Activated naive CD4-positive, alpha-beta T cell treated with Interleukin-2 at 50 U/mL for 16 hours (primary cell): ENCODE measurements at places on chromosomes 2 and 18.
A peak's percentile ranks its signal among the peaks of the same experiment; 100 is the strongest.

DNA sequence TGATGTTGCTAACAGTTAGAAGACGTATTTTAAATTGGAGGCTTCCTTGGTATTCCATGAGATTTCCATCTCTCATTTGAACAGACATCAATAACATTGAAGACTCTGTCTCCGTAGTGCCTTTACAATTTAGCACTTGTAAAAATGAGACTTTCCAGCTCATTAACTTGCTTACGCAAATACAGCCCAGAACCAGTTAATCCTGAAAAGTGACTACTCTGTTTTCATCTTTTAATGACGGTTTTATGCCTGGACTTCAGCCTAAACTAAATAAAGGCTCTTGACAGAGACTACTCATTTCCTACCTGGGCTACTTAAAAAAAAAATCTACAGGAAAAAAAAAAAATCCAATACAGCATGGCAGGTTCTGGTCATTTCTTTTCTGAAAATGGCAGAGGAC is 148.6 kb downstream of the LRATD1 start:
- no peak for DNase-seq

GRCh38 chr2:11542275-11542819 is 8.5 kb downstream of the GREB1 start:
- no peak for DNase-seq

- no peak for DNase-seq
These were observed 166.8 kb downstream of the TPGS2 start for GRCh38 chr18:36661999-36662398.

DNA sequence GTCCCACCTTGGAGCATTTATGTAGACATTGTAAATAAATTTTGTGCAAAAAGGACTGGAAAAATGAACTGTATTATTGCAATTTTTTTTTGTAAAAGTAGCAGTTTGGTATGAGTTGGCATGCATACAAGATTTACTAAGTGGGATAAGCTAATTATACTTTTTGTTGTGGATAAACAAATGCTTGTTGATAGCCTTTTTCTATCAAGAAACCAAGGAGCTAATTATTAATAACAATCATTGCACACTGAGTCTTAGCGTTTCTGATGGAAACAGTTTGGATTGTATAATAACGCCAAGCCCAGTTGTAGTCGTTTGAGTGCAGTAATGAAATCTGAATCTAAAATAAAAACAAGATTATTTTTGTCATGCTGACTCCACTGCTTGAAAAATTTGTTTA is 137.5 kb downstream of the MEIS1 start:
- DNase-seq = no peak

- no peak for DNase-seq
These were observed 339.8 kb downstream of the CYP26B1 start for GRCh38 chr2:71807581-71808451.

DNA sequence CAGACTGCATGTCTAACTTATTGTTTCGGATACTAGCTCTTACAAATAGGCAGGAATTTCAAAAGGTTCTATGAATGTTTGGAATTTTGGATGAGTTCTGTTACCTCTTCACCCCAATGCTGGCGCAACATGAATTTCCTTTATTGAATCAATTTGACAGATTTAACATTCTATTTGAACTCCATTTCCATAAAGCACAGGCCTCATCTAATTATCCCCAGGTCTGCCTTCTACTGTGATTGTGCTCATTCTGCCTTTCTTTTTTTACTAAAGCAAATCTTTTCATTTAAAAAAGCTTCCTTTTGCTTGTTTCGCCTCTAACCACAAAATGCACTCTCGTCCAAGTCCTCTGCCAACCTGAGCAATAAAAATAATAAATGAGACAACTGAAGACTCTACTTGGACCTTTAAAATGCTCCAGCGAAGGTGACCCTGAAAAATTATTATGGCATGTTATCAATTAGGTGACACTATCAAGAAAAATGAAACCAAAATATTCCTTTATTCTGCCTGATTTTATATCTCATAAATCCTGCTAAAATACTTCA is 922.9 kb upstream of the FSHR start:
- DNase-seq = no peak

DNA sequence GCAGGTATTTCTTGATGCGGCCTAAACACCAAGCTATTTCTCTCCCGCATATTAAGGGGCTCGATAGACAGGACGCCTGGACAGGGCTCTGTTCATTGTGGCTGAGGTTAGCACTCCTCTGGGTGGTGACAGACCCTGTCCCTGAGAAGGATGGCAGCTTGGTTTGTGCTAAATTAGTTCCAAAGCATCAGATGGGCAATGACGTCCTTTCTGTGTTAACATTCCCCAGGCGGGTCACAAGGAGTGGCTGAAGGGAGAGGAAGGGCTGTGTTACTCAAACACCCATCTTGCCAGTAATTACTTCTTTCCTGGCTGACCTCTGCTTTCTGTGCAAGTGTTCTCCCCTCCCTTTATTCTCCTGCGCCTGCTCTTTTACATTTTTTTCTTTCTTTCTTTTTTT is 75.0 kb downstream of the TMEM247 start:
- no peak for DNase-seq

DNA sequence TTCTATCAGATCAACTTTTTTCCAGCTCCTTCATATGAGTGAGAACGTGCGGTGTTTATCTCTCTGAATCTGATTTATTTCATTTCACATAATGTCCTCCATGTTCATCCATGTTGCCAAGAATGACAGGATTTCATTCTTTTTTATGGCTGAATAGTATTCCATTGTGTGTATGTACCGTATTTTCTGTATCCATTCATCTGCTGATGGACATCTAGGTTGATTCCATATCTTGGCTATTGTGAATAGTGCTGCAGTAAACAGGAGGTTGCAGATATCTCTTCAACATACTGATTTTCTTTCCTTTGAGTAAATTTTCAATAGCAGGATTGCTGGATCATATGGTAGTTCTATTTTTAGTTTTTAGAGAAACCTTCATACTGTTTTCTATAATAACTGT is 388.5 kb downstream of the DCDC2C start:
- no peak for DNase-seq

DNA sequence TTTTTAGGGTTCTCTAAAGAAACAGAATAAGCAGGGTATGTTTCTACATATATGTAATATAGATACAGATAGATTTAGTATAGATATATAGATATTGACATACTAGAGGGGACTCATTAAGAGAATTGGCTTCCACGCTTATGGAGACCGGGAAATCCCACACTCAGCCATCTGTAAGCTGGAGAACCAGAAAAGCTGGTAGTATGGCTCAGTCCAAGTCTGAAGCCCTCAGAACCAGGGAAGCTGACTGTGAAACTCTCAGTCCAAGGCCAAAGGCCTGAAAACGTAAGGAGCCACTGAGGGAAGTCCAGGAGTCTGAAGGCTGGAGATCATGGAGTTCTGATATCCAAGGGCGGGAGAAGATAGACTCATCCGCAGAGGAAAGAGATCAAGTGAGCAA is 441.3 kb upstream of the CDH20 start:
- no peak for DNase-seq

DNA sequence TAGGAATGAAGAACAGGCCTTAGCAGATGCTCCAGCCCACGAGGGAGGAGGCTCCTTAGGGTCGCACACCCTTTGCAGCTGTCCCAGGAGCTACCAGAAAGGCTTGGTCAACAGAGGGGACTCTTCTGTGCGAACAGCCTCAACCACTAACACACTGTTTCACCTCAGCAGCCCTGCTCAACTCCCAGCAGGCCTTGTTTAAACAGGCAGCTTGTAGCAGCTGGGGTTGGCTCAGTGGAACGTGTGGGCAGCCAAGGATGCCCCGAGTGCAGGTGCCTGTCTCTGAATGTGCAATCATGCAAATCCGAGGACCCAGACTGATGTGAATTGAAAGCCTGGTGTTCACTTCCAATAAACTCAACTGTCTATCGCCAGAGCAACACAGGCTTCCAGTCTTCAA is 88.7 kb upstream of the CXCR4 start:
- peak; percentile 8 for DNase-seq

DNA sequence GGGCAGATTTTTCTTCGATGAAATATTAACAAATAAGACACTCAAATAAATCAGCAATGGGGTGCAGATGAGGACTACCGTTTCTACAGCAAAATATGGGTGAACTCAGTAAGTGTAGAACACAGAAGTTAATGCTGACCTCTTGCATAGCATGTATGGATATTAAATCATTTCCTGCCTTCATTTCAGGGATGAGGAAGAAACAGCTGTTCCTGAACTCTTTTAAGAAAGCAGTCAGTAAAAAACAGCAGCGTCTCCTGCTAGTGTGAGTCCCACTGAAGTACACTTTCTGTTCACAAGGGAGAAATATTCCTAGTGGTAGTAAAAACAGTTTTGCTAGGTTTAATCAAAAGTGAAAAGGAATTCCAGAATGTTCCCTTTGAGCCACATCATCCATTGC is 379.0 kb downstream of the ZEB2 start:
- no peak for DNase-seq

GRCh38 chr2:236415684-236416444 is 151.7 kb upstream of the ASB18 start:
- DNase-seq = no peak
